ENCODE measurements at places on chromosomes 7 and 10. TPM values are rescaled to one million over a fixed set of nuclear protein-coding genes. Genes with fewer than 3 reads are reported as not detected.

The ABCB1 gene
- total RNA-seq, result 1.8 TPM

The CDC14C gene
- 0.17 TPM for total RNA-seq

The DEPP1 gene
- total RNA-seq, result 8.0 TPM

The ASZ1 gene
- total RNA-seq, result not detected

The ACHE gene
- 18.9 TPM for total RNA-seq

The TUBAL3 gene
- total RNA-seq, result not detected

The CUL2 gene
- 48.0 TPM for total RNA-seq

The FZD8 gene
- 30.9 TPM for total RNA-seq

The AGMO gene
- 0.41 TPM for total RNA-seq

The TUBB8 gene
- total RNA-seq, result not detected

The CAMK2B gene
- not detected for total RNA-seq

The PTF1A gene
- not detected for total RNA-seq

DNA sequence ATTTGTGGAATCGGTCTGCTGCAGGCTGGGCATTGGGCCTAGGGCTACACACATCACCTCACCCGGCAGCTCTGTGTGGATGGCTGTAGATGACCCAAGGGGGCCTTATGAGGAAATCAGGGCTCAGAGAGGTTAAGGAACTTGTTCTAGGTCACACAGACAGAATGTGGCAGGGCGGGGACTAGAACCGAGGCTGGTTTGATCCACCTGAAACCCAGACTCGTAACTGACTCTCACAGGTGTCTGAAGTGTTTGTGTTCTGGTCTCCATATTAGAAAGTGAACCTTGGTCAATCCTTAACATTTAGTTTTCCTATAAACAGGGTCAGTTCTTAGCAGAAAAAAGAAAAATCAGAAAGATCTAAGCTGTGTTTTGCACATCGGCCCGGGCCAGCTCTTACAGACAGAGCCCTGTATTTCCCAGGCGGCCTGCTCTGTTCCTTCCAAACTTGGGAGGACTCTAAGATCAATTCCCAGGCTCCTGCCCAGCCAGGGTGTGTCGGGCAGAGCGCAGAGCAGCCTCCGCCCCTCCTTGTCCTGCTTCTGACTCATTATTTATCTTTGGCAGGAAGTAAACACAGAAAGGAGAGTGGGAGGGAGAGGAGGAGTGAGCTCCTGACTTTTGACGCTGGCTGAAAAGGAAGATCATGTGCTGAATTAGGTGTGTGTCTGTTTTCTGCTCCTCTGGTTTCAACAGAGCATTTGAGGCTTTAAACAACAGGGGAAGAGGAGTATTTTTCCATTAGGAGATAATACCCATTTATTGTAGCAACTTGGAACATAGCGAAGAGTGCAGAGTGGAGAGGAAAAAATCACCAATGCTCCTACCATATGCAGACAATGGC is 74.1 kb downstream of the TACC2 start:
- H3K4me1 ChIP-seq, result peaks cover 14% of the 10 kb centered on the region
- H3K36me3 ChIP-seq, result no peaks in the 10 kb centered on the region
- peak; percentile 82 for DNase-seq
- H3K27me3 ChIP-seq, result no peaks in the 10 kb centered on the region
- no peak overlapping the region for H3K4me3 ChIP-seq
- H3K27ac ChIP-seq, result peak overlapping the region; percentile 30

- peaks cover 31% of the 10 kb centered on the region for H3K27me3 ChIP-seq
- H3K36me3 ChIP-seq, result no peaks in the 10 kb centered on the region
- H3K4me1 ChIP-seq, result no peaks in the 10 kb centered on the region
- no peak overlapping the region for H3K27ac ChIP-seq
- DNase-seq, result peak; percentile 3
Observed at GRCh38 chr10:122559228-122559627, 1.3 kb upstream of the DMBT1 start.

DNA sequence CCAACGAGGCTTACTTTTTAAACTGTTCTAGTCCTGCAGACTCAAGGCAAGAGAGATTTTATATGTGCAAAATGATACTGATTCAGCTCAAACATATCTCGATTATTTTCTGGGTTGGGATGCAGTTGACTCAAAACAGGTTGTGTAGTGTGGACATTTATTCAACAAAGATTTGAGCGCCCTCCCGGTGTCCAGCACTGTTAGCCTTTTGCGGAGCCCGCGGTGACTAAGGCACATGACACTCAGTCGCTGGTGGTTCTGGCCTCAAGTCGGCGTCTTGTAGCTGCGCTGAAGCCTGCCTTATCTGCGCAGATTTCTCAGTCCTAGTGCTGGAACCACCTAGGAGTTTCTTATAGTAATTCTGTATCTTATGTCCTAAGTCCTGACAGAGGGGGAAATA is 938 bp upstream of the CADPS2 start:
- H3K4me1 ChIP-seq, result peaks cover 4% of the 10 kb centered on the region
- peak; percentile 75 for DNase-seq
- H3K27me3 ChIP-seq, result no peaks in the 10 kb centered on the region
- peak overlapping the region; percentile 90 for H3K4me3 ChIP-seq
- no peaks in the 10 kb centered on the region for H3K36me3 ChIP-seq
- no peak overlapping the region for H3K27ac ChIP-seq

DNA sequence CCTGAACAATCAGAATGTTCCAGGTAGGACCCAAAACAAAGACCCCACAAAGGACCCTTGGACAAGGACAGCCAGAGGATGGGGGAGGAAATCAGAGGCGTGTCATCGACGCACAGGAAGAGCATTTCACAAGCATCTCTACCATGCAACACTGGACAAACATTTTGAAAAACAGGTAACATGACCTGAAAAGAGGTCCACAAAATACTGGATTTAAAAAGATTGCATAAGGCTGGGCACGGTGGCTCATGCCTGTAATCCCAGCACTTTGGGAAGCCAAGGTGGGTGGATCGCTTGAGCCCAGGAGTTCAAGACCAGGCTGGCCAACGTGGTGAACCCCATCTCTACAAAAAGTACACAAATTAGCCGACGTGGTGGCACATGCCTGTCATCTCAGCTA is 60.5 kb upstream of the RNF32 start:
- H3K4me1 ChIP-seq, result no peaks in the 10 kb centered on the region
- no peak overlapping the region for H3K4me3 ChIP-seq
- DNase-seq, result no peak
- no peaks in the 10 kb centered on the region for H3K36me3 ChIP-seq
- H3K27me3 ChIP-seq, result no peaks in the 10 kb centered on the region

DNA sequence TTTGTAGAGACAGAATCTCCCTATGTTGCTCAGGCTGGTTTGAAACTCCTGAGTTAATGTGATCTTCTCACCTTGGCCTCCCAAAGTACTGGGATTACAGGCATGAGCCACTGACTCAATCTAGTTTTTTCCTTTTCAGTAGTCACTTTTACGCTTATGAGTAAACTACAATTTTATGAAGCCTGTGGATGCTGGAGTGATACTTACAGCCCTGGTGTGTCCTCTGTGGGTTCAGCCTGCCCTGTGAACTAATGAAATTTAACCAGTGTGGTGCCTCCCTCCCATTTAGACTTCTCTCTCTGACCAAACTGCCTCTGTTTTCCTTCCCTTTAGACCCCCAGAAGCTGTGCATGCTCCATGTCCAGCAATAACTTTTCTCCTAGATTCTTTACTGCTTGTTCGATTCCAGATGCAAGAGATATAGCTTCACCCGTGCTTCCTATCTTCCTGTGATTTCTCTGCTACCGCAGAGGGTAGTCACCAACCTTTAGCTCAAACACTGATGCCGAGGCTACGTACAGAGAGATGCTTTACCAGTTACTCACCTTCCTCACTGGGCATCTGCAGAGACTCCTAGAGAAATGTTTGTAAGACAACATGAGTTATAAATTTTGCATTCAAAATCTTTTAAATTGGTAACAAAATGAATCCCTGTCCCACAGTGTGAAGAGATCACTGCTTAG is 90.8 kb downstream of the KIAA1217 start:
- H3K27ac ChIP-seq, result peak overlapping the region; percentile 79
- peaks cover 11% of the 10 kb centered on the region for H3K4me1 ChIP-seq
- H3K27me3 ChIP-seq, result no peaks in the 10 kb centered on the region
- H3K36me3 ChIP-seq, result no peaks in the 10 kb centered on the region
- DNase-seq, result peak; percentile 93

- H3K27ac ChIP-seq, result no peak overlapping the region
- no peak overlapping the region for H3K4me3 ChIP-seq
- no peaks in the 10 kb centered on the region for H3K36me3 ChIP-seq
- no peaks in the 10 kb centered on the region for H3K27me3 ChIP-seq
- DNase-seq, result no peak
Observed at GRCh38 chr7:93972029-93972725, 32.0 kb downstream of the BET1 start.

GRCh38 chr10:12476656-12477055 is 127.3 kb downstream of the CAMK1D start:
- H3K36me3 ChIP-seq, result no peaks in the 10 kb centered on the region
- no peak for DNase-seq
- H3K4me3 ChIP-seq, result no peak overlapping the region
- H3K27ac ChIP-seq, result no peak overlapping the region

DNA sequence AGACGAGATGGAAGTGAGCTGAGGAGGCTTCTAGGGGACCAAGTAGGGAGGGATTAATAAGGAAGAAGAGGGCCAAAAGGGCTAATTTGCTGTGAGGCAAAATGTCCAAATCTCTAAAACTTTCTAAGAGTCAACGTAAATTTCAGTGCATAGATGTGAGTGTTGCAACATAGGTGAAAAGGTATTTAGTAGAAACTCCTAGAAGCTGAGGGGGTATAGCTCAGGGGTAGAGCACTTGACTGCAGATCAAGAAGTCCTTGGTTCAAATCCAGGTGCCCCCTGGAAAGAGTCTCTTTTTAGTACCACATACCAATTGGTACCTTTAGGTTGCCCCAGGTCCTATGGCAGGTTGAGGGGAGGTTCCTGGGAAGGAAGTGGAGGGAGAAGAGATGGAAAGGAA is 48.7 kb upstream of the ZNF746 start:
- no peak for DNase-seq
- H3K27ac ChIP-seq, result no peak overlapping the region
- H3K4me1 ChIP-seq, result no peaks in the 10 kb centered on the region
- no peaks in the 10 kb centered on the region for H3K27me3 ChIP-seq
- no peak overlapping the region for H3K4me3 ChIP-seq

GRCh38 chr10:82982110-82982608 is 1107.2 kb downstream of the NRG3 start:
- H3K4me3 ChIP-seq, result peak overlapping the region; percentile 20
- peak; percentile 97 for DNase-seq
- H3K36me3 ChIP-seq, result no peaks in the 10 kb centered on the region

DNA sequence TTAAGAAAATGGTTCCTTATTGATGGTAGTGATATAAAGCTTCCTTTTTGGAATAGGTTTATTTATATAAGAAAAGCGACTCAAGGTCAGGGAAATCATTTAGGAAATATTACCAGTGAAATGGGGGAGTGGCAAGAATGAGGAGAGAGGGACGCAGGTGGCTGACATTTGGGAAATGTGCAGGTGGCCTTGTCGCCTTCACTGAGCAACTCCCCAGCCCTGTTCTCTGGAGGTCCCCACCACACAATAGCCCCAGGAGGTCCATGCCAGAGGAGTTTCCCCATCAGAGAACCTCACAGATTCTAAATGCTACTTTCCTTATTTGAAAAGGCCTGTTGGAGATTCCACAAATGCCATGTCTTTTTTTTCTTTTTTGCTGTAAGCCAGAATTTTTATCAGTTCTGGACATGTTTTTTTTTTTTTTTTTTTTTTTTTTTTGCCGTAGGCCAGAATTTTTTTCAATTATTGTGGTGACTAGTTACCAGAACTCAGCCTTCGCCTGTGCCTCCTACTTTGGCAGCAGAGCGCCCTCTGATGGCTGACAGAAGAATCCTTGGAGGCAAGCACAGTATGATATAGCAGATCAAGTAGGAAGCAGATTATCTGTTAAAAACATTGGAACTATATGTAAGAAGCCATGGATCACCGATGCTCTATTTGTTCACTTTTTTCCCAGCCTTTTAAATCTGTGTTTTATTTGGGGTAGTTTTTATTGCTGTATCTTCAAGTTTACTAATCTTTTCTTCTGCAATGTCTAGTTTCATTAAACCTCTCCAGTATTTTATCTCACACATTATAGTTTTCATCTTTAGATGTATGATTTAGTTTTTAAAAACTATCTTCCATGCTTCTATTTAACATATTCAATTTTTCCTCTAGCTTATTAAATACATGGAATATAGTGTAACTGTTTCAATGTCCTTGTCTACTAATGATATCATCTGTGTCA is 18.6 kb downstream of the OPALIN start:
- no peak overlapping the region for H3K4me3 ChIP-seq
- peak; percentile 25 for DNase-seq
- H3K27me3 ChIP-seq, result peaks cover 5% of the 10 kb centered on the region
- H3K4me1 ChIP-seq, result no peaks in the 10 kb centered on the region

GRCh38 chr7:99648843-99649242 is 31.0 kb downstream of the CYP3A5 start:
- H3K27ac ChIP-seq, result no peak overlapping the region
- DNase-seq, result no peak
- H3K27me3 ChIP-seq, result no peaks in the 10 kb centered on the region
- H3K4me1 ChIP-seq, result no peaks in the 10 kb centered on the region

- H3K4me1 ChIP-seq, result no peaks in the 10 kb centered on the region
- no peak overlapping the region for H3K27ac ChIP-seq
- DNase-seq, result no peak
- H3K27me3 ChIP-seq, result no peaks in the 10 kb centered on the region
- no peak overlapping the region for H3K4me3 ChIP-seq
Observed at GRCh38 chr10:8768852-8769251, 714.4 kb downstream of the GATA3 start.

DNA sequence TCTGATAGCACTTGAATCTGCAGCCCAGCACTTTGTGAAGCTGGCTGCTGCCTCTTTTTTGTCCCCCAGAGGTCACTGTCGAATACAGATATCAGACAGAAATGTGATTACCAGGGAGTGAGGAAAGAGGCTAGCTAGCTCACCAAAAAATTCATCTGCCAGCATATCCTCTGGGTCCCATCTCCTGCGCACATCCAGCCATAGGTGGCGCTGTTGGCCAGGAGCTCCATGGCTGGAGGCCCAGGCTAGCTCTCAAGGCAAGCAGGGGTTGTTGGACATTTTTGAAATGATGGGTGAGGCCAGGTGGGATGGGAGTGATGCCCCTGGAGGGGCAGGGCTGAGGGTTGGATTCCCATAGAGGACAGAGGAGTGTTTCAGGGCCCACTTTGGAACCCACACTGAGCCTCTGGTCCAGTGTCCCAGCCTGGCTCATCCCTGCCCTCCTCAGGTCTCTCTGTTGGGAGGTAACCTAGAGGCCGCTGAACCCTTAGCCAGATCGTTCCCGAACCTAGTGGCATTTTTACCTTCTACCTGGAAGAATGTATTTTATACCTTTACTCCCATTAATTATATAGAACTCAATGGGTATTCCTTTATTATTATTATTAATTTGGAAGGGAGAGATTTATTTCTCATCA is 14.8 kb downstream of the DPCD start:
- no peak overlapping the region for H3K4me3 ChIP-seq
- H3K36me3 ChIP-seq, result peaks cover 3% of the 10 kb centered on the region
- peak; percentile 23 for DNase-seq
- no peaks in the 10 kb centered on the region for H3K4me1 ChIP-seq

Measured in astrocyte (in vitro differentiated cells and primary cell).